ENCODE measurements at places on chromosomes 5 and 9.
A peak's percentile ranks its signal among the peaks of the same experiment; 100 is the strongest.

GRCh38 chr5:21765406-21765805 is 1087.7 kb downstream of the CDH12 start:
- DNase-seq, result no peak

DNA sequence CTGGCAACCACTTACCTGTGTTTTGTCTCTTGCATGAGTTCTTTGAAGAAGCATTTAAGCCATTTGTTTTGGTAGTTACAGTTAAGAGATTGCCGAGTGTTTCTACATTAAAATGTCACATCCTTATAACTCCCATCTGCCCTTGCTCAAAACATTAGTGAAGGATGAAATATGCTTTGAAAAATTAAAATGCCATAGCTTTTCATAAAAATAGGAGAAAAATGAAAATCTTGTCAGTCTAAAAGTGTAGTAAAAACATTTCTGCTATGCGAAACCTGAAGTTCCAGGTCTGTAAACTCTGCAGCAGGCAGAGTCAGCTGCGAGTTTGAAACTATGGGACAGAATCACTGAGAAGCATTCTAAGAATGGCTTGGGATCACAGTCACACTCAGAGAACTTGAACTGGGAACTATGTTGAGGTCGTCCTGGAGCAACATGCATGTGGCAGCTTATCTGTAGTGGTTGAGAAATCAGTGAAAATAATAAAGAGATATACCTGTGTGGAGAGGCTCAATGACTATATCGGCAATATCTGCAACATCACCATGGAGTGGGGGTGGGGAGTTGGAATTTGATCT is 67.4 kb downstream of the RASGRF2 start:
- DNase-seq, result no peak

DNA sequence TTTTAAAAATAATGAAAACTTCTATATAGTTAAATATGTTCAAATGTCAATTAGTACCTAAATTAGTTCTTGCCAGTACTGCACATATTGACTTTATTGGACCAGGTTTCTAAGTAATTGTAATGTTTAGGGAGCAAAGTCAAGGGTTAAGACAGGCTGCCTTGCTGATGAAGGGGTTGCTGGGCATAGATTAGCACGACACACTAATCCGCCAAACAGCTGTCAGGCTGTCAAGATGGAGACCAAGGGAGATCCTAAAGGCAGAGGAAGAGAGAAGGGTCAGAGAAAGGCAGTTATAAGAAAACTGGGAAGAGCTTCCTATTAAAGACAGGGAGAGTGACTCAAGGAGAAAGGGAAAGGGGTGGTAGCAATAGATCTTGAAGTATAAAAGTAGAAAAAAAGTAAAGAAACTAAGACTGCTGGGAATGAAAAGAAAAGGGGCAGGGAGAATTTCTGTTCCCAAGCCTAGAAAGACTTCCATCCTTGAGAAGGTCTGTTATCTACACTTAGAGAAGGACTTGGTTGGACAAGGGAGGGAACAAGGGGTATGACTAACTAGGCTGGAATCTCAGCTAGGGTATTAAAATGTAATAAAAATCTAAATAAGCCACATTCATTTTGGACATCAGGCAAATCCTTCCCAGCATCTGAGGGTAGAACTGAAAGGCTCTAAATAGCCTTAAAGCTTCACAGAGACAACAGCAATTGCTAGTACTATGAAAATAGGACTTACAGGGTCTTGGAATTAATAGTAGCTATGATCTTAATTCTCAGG is 188.7 kb downstream of the FBXL17 start:
- no peak for DNase-seq

- DNase-seq, result peak; percentile 65
These were observed 101.8 kb upstream of the LARP1 start for GRCh38 chr5:154653418-154653763.

DNA sequence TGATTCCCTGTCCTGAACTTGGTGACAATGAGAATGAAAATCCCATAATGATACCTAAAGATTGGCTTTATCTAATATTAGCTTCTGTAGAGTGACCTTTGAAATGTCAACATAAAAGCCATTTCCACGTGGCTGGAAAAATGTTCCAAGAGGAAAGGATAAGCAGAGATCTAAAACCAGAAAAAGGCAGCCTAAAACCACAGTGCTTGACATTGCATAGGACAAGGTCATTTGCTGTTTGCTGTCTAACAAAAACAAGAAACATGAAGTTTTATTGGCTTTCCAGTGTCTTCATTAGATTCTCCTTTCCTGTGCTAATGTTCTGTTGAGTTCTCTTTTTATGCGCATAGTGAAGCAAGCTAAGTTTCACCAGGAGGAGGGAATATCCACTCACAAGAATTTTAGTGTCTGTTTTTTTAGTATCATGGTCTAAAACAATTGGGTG is 44.6 kb downstream of the CPEB4 start:
- DNase-seq, result no peak

- peak; percentile 49 for DNase-seq
These were observed 64.7 kb downstream of the STK10 start for GRCh38 chr5:172123269-172123692.

GRCh38 chr9:134630393-134630790 is 11.2 kb upstream of the COL5A1 start:
- peak; percentile 76 for DNase-seq

GRCh38 chr5:167555565-167556166 is 735.8 kb upstream of the WWC1 start:
- DNase-seq, result no peak

DNA sequence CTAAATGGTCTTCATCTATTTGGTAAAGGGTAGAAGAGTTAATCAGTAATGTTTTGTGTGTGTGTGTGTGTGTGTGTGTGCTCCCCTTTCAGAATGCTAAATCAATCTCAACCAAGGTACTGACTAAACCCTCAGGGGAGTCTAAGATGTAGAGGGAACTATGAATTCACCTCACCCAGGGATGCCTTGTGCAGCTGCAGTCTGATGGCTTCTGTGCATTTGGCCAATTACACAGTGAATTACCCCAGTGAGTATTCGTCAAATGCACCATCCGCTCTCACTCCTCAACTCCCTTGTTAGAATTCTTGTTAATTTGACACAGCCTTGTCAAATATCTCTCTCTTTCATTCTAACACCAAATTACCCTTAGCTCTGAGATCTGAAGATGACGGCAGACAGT is 234.6 kb downstream of the GABRB2 start:
- no peak for DNase-seq

GRCh38 chr5:40309851-40310250 is 369.9 kb upstream of the PTGER4 start:
- DNase-seq, result no peak

GRCh38 chr5:150490296-150490669 is 17.6 kb upstream of the NDST1 start:
- no peak for DNase-seq

- no peak for DNase-seq
These were observed 21.8 kb downstream of the ELOVL7 start for GRCh38 chr5:60822285-60822556.

- DNase-seq, result no peak
These were observed 95.4 kb downstream of the CACNA1B start for GRCh38 chr9:137972988-137973470.

DNA sequence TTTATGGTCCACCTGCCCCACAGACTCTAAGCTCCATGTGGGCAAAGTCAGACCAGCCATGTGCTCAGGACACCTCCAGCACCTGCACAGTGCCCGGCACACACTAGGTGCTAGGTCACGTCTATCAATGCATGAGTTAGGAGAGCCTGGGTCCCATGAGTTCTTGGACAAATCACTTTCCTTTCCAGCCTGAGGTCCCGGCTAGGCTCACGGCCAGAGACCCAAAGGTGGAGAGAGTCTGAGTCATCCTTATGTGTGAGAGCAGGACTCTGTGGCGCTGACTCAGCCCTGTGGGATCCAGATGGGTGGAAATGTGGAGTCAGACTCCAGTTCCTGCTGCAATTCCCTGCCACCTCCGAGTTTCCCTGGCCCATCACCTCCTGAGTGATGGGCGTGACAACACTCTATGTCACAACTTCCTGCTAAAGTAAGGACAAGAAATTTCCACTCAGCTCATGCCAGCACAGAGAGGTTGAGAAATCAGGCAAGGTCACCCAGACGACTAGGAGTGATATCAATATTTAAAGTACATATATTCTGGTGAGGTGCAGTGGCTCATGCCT is 2.5 kb upstream of the ST6GALNAC4 start:
- DNase-seq, result peak; percentile 85

GRCh38 chr5:58922461-58923171 is 339.7 kb downstream of the RAB3C start:
- DNase-seq, result no peak

GRCh38 chr5:173001229-173001841 is 17.8 kb downstream of the ATP6V0E1 start:
- no peak for DNase-seq

- DNase-seq, result no peak
These were observed 49.2 kb upstream of the CPLX2 start for GRCh38 chr5:175822225-175822624.

GRCh38 chr5:43190755-43191603 is 1.0 kb upstream of the NIM1K start:
- DNase-seq, result no peak

DNA sequence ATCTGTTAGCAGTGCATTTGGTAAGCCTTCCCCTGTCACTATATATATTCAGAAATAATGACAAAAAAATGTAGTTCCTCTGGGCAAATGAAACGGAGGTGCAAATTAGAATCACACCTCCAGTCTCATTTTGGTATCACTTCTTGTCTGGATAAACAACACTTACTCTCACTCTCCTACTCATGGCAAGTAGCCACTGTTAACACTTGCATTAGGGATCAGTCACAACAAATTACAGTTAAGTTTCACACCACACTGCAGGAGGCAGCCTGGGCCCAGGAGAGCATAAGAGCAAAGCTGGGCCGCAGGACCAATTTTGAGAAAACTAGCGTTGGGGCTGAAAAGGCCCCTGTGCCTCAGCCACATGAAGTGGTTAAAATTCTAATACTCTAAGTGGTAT is 161.0 kb downstream of the ELAVL2 start:
- DNase-seq, result no peak

DNA sequence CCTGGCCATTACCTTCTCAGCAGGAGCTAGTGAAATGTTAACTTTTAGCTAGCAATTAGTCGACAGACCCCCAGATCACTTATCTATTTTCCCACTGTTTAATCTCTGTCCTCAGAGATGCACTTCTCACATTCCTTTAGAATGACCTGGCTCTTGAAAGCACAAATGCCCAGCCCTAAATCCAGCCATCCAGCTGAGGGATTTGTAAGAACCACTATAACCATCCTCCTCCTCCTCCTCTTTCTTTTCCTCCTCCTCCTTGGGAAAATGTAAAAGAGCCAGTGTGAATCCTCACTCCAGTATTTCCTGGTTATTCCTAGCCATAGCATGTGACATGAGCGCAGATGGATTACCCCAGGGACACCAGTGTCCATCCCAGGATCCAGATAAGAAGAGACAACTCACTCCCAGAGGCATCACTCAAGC is 124.3 kb downstream of the ENC1 start:
- DNase-seq, result no peak

- DNase-seq, result no peak
These were observed 25.7 kb downstream of the RAPGEF1 start for GRCh38 chr9:131714161-131714646.

All from chondrocyte (in vitro differentiated cells).